ENCODE measurements at places on chromosomes 2 and 18.

- no peak for DNase-seq
Measured at GRCh38 chr2:24330161-24330560, 30.2 kb downstream of the ITSN2 start.

GRCh38 chr18:52313213-52313612 lies 26.8 kb upstream of the DCC start:
- no peak for DNase-seq

DNA sequence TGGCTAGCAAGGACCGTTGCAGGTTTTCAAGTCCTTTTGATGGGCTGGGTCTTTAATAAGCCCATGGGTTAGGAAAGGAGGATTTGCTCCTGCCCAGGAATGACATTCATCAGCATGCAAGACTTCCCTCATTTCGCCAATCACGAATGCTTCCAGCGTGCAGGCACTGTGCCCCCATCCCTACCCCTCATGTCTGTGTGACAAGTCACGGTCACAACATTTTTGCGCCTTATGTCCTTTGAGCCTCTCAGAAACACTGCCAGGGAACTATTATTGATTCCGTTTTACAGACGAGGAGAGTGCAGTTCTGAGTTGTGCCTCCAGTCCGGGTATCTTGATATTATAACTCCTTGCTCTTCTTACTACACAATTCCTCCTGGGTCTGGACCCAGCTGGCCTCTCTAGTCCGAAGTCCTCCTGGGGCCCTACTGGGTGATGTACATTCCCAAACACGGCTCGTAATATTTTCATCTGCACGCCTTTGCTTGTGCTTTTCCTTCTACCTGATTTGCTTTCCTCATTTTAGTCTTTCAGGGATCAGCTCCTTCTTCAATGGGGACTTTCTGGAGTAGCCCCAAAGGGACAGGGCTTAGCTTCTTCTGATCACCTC lies 101.8 kb upstream of the MYCN start:
- DNase-seq, result no peak

- DNase-seq, result peak; percentile 66
Measured at GRCh38 chr2:212124598-212124997, 414.0 kb downstream of the ERBB4 start.

- DNase-seq, result no peak
Measured at GRCh38 chr2:231671270-231672050, 36.9 kb upstream of the PTMA start.

- DNase-seq, result no peak
Measured at GRCh38 chr2:171310889-171311288, 122.9 kb downstream of the METTL8 start.

DNA sequence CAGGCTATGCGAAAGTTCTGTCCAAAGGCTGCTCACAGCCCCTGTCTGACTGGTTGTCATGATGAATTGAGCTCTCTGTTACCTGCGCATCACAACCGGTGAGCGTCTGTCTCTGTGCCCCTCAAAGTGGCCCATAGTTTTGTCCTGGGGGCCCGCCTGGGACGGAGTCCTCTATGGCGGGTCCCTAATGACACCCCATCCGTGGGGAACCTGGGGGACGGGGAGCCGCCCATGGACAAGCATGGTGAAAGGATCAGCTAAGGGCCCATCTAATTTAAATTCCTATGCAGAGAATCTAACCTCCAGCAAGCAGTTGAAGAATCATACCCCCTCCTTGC lies 473 bp downstream of the ELMOD3 start:
- no peak for DNase-seq

DNA sequence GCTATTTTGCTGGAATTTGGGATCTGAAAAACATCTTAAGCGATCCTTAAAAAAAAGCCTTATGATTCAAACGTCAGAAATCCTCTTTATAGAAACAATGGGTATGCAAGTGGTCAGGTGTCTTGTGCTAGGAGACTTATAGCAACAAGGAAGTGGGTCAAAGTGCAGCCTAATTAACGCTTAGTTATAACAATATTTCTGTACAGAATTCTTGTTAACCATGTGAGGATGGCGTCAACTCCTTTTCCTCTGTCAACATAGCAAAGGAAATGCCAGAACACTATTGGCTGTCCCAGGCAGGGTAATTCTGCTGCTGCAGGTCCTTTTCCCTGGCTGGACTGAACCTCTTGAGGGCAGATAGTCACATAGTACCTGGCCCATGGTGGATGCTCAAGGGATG lies 189.4 kb downstream of the MSH2 start:
- no peak for DNase-seq

GRCh38 chr2:47867205-47867604 lies 39.1 kb downstream of the FBXO11 start:
- peak; percentile 34 for DNase-seq

- no peak for DNase-seq
Measured at GRCh38 chr2:205464681-205465080, 217.6 kb upstream of the NRP2 start.

- no peak for DNase-seq
Measured at GRCh38 chr2:31318361-31319336, 84.7 kb downstream of the EHD3 start.

DNA sequence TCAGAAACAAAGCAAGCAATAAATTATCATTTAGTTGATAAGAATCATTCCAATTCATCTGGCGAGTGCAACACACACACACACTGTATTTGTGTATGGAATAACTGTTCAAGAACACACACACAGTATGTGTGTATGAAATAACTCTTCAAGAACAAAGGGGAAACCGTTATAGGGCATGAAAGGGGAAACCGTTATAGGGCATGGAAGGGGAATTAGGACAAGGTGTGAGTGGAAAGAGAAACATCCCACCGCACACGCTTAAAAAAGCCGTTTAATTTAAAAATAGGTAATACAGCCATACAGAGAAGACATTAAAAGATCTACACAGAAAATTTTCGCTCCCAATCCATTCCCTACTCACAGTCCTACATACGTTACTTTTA lies 607 bp upstream of the TSN start:
- DNase-seq, result no peak

DNA sequence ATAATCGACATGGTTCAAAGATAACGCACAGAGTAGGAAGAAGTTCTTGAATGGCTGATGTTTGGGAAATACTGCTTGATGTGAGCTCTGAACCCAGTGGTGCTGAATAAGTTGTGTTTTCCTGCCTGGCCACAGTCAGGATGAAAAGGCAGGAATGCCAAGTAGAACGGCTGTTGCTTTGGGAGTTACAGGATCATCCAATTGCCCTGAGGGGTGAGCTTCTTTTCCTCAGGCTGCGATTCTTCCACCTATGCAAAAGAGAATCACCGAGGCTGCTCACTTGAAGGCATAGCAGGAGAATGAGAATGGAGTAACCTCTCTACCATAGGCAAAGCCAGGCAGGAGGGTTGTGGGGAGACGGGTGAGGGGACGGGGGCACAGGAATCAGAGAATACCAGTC lies 14.4 kb upstream of the IGFBP2 start:
- no peak for DNase-seq

DNA sequence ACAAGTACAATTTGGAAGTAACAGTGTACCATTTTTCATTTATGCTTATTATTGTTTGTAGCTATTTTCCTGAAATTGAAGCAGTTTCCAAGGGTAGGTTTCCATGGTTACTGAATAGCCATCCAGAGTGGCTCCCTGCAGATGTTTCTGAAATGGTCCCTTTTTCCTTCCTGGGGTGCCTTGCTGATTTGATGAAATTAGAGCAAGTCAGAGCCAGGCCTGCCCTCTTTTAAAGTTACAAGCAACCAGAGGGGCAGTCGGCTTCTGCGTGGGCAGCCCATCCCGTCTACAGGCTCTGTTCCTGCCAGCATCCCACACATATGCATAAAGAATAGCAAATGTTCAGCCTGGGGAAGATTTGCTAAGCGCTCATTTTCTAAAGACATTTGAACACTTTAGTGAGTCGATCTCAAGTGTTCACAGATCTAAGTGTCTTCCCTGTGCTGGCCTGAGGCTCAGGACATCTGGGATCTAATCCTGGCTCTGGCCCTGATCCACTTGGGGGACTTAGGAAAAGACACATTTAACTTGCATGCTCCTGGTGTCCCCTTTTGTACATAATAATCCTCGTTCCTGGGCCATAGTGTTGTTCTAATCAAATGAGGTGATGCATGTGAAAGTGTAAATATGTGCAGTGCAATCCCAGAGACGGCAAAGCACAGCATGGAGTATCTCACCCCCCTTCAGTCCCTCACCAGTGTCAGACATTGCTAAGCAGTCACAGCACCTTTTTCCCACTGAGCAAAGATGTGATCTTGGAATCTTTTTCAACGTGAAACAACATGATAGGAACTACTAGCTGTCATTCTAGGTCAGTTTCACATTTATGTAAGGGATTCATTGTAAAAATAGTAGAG lies 92.2 kb downstream of the STPG4 start:
- peak; percentile 74 for DNase-seq

DNA sequence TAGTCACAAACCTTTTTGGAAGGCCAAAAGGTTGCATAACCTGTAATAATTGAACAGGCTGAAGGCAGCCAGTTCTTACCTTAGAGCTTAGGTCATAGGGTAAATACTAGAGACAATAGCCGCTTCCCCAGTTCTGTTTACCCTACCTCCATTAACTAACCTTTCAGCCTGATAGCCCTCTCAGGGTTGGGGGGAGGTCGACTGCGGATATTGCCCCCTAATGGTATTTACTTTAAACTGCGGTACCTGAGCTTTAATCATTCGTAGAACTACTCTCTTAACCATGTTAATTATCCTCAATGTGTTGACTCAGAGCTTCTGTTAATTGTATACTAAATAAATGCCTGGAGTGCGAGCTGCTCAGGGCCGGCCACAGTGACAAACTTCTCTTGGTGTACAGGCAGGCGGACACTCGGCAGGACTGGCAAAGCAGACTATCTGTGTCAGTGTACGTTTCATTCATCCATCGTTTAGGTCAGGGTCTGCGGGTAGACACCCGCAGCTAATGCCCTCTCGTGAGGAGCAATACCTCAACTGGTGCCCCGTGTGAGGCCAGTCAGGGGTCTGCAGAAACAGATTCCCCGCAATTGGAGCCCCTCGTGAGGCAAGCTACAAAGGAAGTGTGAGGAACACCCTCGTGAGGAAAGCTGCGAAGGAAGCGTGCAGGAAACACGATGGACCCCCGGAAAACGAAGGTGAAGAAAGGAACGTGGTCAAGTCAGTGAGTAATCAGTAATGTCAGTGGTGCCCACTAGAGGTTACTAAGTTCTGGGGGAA lies 115.3 kb upstream of the SCN7A start:
- DNase-seq, result no peak

- DNase-seq, result peak; percentile 65
Measured at GRCh38 chr2:79887747-79888374, 375.0 kb downstream of the CTNNA2 start.

DNA sequence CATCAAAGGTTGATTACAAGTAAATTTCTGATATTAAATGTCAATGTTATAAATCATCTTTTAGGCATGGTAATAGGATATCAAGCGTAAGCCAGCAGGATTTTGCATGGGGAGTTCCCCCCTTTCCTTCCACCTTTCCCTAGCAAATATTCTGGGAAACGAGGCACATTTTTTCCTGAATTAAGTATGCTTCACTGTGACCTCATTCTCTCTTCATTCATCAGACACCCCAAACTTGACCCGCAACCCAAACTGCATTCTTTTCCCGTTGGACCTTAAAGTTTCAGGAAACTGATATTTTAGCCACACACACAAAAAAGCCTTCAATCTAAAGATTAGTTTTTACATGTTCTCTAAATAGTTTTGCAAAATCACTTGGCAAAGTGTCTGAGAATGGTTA lies 214.5 kb upstream of the CTAGE1 start:
- no peak for DNase-seq

GRCh38 chr18:7926526-7926925 lies 359.4 kb downstream of the PTPRM start:
- DNase-seq, result no peak

DNA sequence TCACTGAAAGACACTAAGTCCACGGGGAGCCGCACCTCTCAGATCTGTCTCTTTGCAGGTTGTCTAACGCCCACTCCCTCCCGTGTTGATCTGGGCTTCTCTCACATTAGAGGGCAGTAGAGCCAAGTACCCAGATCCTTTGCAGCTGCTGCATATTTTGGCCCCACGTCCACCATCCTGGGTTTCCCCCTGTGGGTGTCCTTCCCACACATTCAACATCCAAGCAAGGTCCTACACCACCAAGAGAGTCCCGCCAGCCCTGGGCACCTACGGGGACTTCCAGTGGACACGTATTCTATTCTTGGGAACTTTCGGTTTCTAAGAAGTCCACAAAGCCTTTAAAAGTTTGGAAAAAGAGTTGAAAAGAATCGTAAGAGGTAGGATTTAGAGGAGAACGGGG lies 116.6 kb downstream of the ATL2 start:
- DNase-seq, result no peak

- DNase-seq, result no peak
Measured at GRCh38 chr2:83063511-83063910, 1395.6 kb downstream of the SUCLG1 start.

GRCh38 chr2:214412679-214413078 lies 1.8 kb downstream of the VWC2L start:
- no peak for DNase-seq

GRCh38 chr2:8022908-8023640 lies 658.8 kb upstream of the ID2 start:
- no peak for DNase-seq

GRCh38 chr2:111657351-111657975 lies 226.5 kb downstream of the ANAPC1 start:
- no peak for DNase-seq

DNA sequence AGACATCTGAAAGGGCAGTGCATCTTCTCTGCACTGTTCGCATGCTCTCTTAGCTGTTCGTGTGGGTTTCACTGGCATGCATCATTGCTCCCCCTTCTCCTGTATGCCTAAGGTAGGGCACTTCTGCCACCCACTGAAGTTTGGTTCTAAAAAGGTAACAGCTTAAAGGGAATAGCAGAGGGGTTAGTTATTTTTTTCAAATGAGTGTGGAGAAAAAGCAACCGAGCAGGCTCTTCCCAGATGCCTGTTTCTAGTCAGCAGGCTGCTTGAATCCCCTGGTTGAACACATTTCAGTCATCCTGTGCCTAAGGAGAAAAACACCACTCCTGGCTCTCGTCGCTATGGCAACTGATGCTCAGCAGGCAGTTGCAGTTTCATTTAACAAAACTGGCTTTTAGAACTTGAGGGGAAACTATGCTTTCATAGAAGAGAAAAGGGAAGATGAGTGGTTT lies 69.8 kb upstream of the GALNT3 start:
- DNase-seq, result peak; percentile 69

GRCh38 chr2:3601561-3602271 lies 6.8 kb downstream of the COLEC11 start:
- DNase-seq, result no peak

Data from putamen (tissue), 1 donor.